MG63 (cell line): ENCODE measurements at places on chromosomes 2 and 18. TPM values are rescaled to one million over a fixed set of nuclear protein-coding genes. Genes with fewer than 3 reads are reported as not detected.
A peak's percentile ranks its signal among the peaks of the same experiment; 100 is the strongest.

The TXNDC2 gene
- total RNA-seq, result 0.33 TPM in 1 of 2 replicates, not detected in the other

The CNGA3 gene
- total RNA-seq, result not detected in 2 replicates

The PLCL1 gene
- total RNA-seq, result not detected in 2 replicates

The TUBB8B gene
- total RNA-seq, result not detected in 2 replicates

The HTR2B gene
- total RNA-seq, result not detected in 2 replicates

The REG1A gene
- not detected in 2 replicates for total RNA-seq

- DNase-seq, result no peak
These were observed 226.4 kb upstream of the MYT1L start for GRCh38 chr2:2557475-2557874.

GRCh38 chr2:197704434-197705120, 592 bp upstream of the MARS2 start:
- DNase-seq, result no peak

DNA sequence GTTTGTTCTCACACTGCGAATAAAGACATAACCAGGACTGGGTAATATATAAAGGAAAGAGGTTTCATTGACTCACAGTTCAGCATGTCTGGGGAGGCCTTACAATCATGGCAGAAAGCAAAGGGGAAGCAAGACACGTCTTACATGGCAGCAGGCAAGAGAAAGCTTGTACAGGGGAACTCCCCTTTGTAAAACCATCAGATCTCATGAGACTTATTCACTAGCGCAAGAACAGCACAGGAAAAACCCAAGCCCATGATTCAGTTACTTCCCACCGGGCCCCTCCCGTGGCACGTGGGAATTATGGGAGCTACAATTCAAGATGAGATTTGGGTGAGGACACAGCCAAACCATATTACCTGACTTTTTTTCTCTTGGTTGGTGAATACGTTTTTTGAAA, 51.3 kb downstream of the TMEM247 start:
- DNase-seq, result no peak

DNA sequence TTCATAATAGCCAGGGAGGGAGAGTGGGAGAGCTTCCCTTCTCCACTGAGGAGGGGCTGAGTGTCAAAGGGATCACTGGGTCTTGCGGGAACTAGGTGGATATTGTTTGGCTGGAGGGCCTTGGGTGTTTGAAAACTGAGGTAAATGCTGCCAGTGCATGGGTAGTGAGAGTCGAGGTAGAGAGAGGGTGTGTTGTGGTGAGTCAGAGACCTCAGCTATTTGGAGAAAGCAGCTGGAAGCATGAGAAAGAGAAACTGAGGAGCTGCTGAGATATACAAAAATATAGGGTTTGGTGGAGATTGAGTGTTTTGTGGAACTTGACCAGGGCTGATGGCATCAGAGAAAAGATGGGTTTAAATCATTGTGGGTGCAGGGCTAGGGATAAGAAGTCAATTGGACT, 127.0 kb upstream of the CCDC195 start:
- DNase-seq, result no peak

DNA sequence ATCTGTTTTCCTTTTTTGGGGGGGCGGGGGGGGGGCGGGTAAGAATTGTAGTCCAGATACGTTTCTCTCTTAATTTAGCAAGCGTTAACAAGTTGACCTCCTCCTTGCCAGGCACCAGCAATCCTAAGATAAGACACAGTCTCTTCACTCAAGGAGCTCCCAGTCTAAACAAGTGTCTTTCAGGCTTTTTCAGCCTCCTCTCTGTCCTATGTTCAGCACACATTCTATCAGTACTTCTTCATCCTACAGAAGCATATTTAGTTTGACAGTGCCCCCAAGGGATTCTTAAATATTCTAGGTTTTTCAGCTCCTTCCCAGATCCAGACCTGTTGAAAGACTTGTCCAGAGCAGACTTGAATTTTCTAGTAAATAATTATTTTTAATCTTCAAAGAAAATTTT, 2.7 kb downstream of the PPP1CB start:
- DNase-seq, result no peak

DNA sequence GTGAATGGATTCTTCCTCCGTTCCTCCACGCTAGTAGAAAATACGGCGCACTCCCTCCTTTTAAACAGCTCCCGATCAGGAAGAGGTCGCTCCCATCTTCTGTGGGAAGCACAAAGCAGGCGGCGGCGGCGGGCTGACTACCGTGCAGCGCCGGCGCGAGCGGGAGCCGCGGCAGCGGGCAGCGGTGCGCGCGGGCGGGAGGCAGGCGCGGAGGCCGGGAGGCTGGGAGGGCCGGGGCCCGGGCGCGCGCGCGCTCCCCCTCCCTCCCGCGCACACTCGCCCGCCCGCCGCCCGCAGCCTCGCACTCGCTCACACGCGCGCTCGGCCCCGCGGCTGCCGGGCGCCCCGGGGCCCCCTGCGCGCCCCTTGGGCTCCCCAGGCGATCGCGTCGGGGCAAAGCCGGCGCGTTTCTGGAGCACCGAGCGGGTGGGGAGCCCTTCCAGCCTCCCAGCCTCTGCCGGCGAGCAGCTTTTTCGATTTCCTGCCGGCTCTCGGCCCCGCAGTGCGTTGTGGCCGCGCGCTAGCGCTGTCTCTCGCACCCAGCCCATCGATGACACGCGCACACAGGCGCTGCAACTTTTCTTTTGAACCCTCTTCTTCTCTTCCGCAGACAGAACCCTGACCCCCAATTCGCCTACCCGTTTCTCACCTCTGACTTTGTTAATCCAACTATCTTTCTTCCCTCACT, at the start of gene SLC8A1:
SLC8A1 (minus strand) TSS at position 173 of the 688 bp plus-strand sequence.
- DNase-seq, result peak; percentile 63

GRCh38 chr2:170237572-170238120, 59.7 kb downstream of the MYO3B start:
- DNase-seq, result no peak

DNA sequence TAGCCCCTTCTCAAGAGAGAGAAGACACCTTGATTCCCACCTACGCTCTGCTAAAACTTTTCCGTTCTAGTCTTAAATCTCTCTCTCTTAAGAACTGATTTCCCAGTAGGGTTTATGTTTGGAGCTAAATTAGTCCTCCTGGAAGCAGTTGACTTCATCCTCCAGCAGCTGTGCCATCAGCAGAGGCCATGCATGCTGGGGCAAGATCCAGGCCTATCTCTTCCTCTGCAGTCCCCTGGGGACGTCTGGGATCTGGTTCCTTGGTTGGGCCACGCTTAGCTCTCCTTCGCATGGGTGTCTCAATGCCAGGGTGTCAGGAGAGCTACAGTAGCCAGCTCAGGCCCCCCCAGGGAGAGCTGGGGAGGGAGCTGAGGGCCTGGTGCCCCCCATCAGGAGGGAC, 49.7 kb downstream of the HPCAL1 start:
- DNase-seq, result no peak
